Left kidney (tissue), 8 donors: ENCODE measurements at places on chromosomes 2 and 18. TPM values are rescaled to one million over a fixed set of nuclear protein-coding genes. Genes with fewer than 3 reads are reported as not detected.

The OSR1 gene
- 6.0 TPM for polyA plus RNA-seq

The DUSP11 gene
- polyA plus RNA-seq: 34.1 TPM

The ABHD1 gene
- 1.4 TPM for polyA plus RNA-seq

GRCh38 chr2:1607971-1608688 lies 136.2 kb downstream of the PXDN start:
- no peak for DNase-seq

GRCh38 chr18:1475867-1476266 lies 571.2 kb downstream of the ADCYAP1 start:
- DNase-seq: no peak
